ENCODE measurements at places on chromosomes 2 and 18.

DNA sequence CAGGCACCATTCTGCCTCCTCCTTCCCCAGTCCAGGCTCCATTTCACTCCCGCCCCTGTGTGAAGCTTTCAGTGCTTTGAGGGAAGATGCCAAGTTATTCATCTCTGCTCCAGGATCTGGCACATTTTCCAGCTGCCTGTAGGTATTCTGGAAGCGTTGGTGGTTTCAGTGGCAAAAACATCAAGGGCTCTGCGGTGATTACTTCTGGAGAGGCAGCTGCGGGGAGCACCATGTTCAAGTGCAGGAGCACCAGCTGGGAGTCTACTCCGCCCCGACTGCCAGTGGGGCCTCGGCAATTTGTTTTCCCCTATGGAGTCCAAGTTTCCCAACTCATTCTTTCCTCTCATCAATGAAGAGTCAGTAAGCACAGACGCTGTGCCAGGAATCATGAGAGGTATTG lies 211.7 kb downstream of the CLIP4 start:
- DNase-seq = no peak

DNA sequence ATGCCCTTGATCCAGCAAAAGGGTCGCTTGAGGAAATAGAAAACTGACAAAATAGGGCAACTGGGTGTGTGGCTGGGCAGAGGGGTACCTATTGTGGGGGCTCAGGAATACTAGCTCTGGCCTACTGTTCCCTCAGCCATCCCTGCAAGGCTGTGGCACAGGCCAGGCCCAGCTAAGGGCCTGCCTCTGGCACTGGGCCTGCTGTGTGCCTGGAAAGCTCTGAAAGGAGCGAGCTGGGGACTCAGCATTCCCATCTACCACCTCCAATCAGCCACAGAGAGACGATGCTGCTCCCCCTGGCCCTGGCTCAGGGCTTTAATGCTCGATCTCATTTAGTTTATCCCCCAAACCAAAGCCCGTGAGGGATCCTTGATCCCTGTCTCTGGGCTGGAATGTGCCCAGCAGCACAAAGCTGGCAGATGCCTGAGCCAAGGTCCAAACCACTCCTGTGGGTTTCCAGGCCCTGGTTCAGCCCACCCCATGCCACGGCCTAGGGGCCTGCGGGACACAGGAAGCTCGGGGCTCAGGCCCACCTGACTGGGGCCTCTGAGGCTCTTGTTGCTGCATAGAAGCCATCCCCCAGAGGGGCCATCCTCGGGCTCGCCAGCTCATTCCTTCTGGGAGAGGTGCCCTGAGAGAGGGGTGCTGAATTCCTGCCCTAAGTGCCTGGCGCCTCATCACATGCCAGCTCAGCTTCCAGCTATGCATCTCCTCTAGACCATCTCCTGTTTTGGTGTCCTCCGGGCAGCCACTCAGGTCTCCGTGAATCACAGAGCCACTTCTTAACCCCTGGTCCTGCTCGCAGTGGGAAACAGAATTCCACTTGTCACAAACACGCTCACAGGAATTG lies 43.0 kb upstream of the KCNF1 start:
- DNase-seq = no peak

DNA sequence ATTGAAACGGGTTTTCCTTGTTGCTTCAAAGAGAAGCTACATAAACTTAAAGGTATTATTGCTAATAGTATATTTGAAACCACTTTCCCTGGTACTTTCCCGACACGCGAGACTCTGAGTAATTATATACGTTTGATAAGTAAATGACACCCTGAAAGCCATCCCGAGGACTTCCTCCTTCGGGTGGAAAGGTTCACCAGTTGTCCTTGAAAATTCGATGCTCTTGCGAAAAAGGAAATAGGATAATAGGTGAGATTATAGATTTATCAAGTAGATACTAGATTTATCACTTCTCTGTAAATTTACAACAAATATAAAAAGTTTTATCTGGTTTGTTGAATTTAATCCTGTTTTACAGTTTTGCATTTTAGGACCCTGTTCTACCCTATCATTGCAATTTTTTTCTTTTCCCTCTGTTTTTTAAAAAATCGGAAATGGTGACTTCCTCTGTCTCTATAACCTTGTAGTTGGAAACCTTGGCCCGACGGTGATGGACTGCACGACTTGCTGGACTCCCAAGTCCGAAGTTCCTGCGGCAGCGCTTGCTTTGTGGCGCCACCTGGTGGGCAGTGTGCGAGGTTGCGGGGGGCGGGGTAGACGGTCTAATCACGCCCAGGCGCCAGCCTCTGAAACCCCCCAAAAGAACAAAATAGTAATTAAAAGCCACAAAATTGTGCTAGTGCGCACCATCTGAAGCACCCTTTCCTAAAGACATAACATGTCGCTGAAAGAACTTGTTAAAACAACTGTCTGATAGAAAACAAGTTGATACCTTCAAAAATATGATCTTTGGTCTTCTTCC lies 972 bp upstream of the DLX2 start:
- no peak for DNase-seq

- no peak for DNase-seq
Observed at GRCh38 chr2:149281441-149281840, 48.9 kb upstream of the LYPD6 start.

DNA sequence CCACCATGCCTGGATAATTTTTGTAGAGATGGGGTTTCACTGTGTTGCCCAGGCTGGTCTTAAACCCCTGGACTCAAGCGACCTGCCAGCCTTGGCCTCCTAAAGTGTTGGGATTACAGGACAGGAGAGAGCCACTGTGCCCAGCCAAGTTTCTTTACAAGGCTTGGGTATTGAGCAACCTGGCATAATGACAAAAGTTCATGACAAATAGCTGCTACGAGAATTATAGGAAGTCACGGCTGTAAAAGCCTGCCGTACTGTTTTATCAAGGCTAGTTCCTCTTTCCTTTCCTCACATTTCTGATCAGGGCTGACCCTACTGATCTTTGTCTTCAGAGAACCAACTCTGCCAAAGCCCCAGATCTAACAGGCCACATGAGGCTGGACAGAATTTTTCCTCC lies 490.4 kb upstream of the SPRED2 start:
- DNase-seq = no peak

DNA sequence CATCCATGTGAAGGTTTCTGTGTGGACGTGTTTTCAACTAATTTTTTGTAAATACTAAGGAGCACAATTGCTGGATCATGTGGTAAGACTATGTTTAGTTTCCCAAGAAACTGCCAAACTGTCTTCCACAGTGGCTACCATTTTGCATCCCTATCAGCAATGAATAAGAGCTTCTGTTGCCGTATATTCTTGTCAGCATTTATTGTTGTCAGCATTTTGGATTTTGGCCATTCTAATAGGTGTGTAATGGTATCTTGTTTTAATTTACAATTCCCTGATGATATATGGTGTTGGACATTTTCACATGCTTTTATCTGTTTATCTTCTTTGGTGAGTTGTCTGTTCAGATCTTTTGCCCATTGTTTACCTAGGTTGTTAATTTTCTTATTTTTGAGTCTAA lies 34.5 kb downstream of the SCRN3 start:
- no peak for DNase-seq

GRCh38 chr2:230669386-230669950 lies 43.2 kb upstream of the CAB39 start:
- DNase-seq = no peak

GRCh38 chr2:66346231-66346664 lies 88.7 kb upstream of the MEIS1 start:
- DNase-seq = no peak

- DNase-seq = no peak
Observed at GRCh38 chr18:23260926-23261590, 125.8 kb downstream of the CABLES1 start.

DNA sequence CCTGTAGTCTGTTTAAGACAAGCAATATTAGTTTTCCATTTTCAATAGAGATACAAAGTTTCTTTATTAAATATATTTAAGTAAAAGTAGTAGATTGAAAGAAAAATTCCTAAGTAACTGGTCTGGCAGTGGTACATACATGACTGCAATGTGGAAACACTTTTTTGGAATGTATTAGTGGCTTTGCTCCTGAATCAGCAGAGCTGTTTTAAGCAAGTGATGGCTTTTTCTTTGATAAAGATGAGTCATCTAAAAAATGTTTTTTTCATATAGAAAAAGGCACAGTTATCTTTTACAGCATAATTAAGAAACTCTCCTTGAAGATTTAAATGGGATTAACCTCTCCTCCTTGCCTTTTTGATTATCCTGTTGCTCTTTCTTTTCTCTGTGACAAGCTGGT lies 34.9 kb downstream of the KDM3A start:
- DNase-seq = no peak

DNA sequence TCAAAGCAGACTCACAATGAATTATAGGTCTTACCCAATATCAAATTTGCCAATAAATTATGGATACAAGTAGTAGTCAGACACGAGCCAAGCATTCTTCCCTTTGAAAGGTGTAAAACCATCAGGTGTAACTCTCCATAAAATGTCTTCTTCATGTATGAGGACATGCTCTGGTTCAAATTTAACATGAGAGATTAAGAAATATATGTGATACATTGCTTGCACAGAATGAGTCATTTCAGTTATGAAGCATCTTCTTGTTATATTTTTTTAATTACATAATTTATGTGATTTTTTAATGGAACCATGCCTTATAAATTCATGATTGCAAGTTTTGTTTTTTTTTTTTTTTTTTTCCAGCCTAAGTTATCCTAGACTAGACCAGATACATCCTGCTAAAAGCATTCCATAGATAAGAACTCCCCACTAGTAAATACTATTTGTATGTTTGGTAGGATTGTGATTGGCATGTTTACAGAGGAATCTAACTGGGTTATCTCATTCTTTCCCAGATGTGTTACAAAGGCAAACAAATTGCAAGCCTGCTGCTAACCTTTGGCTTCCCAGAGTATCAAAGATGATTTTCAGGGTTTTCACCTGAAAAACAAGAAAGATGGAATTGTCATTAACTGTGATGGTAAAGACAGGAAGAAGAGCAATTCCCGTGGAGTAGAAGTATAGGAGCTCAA lies 621.9 kb downstream of the XIRP2 start:
- DNase-seq = no peak

DNA sequence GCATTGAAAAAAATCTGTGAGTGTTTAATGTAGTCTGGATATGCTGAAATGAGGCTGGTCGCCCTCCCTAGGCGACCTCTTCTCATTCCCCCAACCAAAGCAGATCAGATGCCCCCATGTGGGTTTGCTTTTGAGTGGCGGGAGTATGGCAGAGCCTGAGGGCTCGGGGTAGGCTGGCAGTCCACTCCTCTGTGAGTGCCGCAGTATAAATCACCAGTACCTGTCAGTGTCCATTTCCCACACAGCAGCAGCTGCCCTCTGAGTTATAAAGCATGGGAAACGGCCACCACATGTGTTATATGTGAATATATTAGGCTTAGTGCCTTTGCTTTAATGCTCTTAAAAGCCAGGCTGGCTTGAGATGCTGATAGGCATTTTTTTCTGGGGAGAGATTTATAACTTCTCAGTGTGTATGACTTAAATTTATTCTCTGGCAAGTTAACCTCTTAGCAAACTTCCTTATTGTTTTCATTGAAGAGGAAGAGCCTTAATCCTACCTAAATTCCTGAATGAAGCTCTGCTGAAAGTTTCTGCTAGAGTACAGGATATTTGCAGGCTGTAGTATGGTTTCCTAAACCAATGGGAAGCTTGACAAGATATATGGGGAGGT lies 3.8 kb downstream of the DCC start:
- no peak for DNase-seq

GRCh38 chr18:75531212-75531850 lies 103.8 kb upstream of the SMIM21 start:
- no peak for DNase-seq

- DNase-seq = peak; percentile 43
Observed at GRCh38 chr2:151840216-151841046, 12.2 kb upstream of the ARL5A start.

- no peak for DNase-seq
Observed at GRCh38 chr2:9596621-9597311, 34.0 kb downstream of the YWHAQ start.

DNA sequence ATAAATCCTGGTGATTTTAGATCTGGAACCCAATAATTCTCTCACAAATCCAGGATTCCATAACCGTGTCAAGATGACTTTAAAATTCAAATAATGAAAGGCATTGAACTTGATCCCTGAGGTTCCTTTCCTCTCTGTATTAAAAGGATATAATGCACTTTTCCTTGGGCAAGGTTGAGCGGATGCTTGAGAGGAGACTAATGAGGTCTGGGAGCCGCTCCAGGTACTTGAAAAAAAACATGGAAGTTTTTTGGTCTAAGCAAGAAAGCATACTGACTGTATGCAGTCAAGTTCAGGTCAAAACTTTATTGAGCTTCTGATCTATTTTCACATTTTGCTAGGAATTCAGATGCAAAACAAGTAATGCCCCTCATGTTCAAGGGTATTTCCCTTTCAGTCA lies 318.5 kb downstream of the RAD51AP2 start:
- DNase-seq = no peak

DNA sequence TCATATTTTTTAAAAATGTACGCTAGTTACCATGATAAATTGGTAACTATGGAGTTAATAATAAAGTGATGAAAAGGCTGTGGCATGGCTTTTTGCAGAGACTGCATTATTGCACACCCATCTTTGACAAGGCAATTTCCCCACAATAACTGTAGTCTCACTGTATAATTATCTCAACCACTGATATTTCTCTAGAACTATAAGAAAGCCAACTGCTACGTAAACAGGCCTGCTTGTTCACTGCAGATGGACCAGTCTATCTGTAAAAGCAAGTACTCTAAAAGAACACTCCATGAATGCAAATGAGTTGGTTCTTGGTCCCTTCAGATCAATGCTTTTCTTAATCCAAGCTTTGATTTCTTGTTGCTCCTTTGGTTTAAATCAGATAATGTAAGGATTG lies 218.7 kb downstream of the RBM43 start:
- DNase-seq = no peak

GRCh38 chr18:43620936-43621335 lies 343.6 kb upstream of the SYT4 start:
- peak; percentile 51 for DNase-seq

DNA sequence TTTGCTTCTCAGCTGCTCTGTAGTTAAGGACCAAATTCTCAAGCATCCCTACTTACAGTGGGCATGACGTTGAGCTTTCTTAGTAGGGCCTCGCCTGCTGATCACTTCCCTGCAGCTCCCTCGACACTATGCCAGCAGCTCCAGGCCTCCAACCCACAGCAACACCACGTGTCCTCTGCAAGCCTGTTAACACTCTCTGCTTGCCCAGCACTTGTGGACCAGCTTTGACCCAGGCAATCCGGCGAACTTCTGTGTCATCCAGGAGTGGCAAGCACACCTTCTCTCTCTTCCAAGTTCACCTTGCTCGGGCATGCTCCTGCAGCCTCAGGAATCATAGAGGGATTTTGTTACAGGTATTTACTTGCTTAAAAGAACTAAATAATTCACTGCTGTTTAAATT lies 138.6 kb upstream of the FHL2 start:
- no peak for DNase-seq
